Temporal lobe (tissue), 4 donors: ENCODE measurements at places on chromosomes 12 and 14. TPM values are rescaled to one million over a fixed set of nuclear protein-coding genes. Genes with fewer than 3 reads are reported as not detected.

MYL2 gene
- total RNA-seq = not detected

USP44 gene
- 3.4 TPM for total RNA-seq

PPM1H gene
- total RNA-seq = 10.1 TPM

FAIM2 gene
- 24.6 TPM for total RNA-seq

LPAR5 gene
- 0.49 TPM for total RNA-seq

AVPR1A gene
- 12.8 TPM for total RNA-seq

ETV6 gene
- 3.7 TPM for total RNA-seq

FGD4 gene
- total RNA-seq = 60.0 TPM

SYNE3 gene
- 0.98 TPM for total RNA-seq

TGM1 gene
- 0.49 TPM for total RNA-seq

ADSS1 gene
- 2.0 TPM for total RNA-seq

KRT80 gene
- total RNA-seq = under 0.01 TPM

B4GALNT1 gene
- total RNA-seq = 43.8 TPM

ASPG gene
- under 0.01 TPM for total RNA-seq

CHMP4A gene
- total RNA-seq = 35.4 TPM

RTL1 gene
- not detected for total RNA-seq

POLE2 gene
- 5.2 TPM for total RNA-seq

STYK1 gene
- total RNA-seq = 3.9 TPM

TMPRSS12 gene
- total RNA-seq = not detected
